Colonic mucosa (tissue), 4 donors: ENCODE measurements at places on chromosomes 12 and 14.
A peak's percentile ranks its signal among the peaks of the same experiment; 100 is the strongest.

- no peak for DNase-seq
These were observed 423.8 kb downstream of the NRXN3 start for GRCh38 chr14:78593949-78594348.

DNA sequence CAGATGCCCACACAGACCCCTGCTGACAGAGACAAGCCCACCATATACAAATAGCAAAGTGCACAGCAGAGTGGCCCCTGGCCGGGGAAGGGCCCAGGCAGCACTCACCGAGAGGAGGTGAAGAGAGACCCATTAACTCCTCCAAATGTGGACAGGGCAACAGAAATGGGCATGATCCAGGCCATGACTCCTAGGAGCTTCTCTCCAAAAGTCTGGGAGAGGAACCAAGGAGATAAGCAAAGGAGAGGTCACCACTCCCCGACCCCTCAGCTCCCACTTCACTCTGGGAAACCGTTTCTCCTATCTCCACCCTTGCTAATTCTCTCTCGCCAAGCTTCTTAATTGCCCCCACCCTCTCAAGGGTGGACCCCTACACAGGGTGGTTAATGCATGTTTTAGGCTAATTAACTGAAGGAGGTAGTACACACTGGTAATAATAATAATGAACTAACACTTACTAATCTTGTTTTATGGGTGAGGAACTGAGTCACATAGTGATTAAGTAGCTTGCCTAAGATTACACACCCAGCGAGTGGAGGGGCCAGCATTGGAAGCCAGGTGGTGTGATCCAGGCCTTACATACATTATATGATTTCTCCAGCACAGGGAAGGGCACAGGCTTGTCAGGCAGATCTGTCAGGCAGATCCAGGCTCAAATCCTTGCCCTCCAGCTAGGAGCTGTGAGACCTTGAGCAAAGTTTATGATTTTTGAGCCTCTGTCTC lies 18.9 kb upstream of the CEBPE start:
- DNase-seq = no peak

- peak; percentile 18 for DNase-seq
These were observed 553 bp downstream of the CLEC14A start for GRCh38 chr14:38255408-38255672.

DNA sequence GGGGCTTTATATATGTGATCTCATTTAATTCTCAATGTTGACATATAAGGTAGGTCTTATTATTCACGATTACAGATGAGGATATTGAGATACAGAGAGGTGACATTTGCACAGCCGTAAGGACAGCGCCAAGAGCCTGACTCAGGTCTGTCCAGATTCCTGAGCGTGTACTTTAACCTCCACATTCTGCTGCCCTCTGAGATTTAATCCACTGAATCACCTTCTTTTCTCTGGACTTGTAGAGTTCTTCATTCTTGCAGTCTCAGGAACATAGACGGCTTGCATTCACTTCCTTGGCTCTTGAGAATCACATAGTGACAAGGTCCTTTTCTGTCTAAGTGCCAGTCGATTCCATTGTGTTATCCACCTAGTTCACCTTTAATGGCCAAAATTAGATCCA lies 141.0 kb upstream of the ARHGAP5 start:
- DNase-seq = peak; percentile 35

- peak; percentile 61 for DNase-seq
These were observed 532 bp downstream of the FKBP11 start for GRCh38 chr12:48924617-48925303.

GRCh38 chr12:121495746-121496145 lies 85.1 kb downstream of the KDM2B start:
- DNase-seq = no peak
